ENCODE measurements at places on chromosomes 11 and 22. TPM values are rescaled to one million over a fixed set of nuclear protein-coding genes. Genes with fewer than 3 reads are reported as not detected.

Gene VWCE
- total RNA-seq = 2.2 TPM

Gene PARVA
- 17.0 TPM for total RNA-seq

Gene IRAG1
- total RNA-seq = 0.79 TPM

Gene KLHL22
- total RNA-seq = 13.1 TPM

Gene ENTHD1
- not detected for total RNA-seq

Gene TYR
- total RNA-seq = not detected

Gene ANGPTL5
- not detected for total RNA-seq

Gene FUT4
- 2.8 TPM for total RNA-seq

Gene USP2
- 0.22 TPM for total RNA-seq

Gene SCARF2
- 6.5 TPM for total RNA-seq

Gene PDE3B
- 0.40 TPM for total RNA-seq

Gene GLYAT
- not detected for total RNA-seq

Gene CREB3L1
- 0.20 TPM for total RNA-seq

Gene P2RY6
- 0.20 TPM for total RNA-seq

Gene ACP2
- total RNA-seq = 25.3 TPM

Gene DRD2
- total RNA-seq = not detected

Gene MFRP
- not detected for total RNA-seq

Gene EIF3F
- 200 TPM for total RNA-seq

Gene APOL1
- total RNA-seq = 5.8 TPM

Gene PAMR1
- total RNA-seq = 0.22 TPM

Gene SPTBN2
- 20.0 TPM for total RNA-seq

Gene EXPH5
- total RNA-seq = under 0.01 TPM

Gene RGL4
- not detected for total RNA-seq

Gene C11orf97
- total RNA-seq = not detected

Data from lung microvascular endothelial cell (primary cell).